ENCODE measurements at places on chromosomes 1 and 21.

DNA sequence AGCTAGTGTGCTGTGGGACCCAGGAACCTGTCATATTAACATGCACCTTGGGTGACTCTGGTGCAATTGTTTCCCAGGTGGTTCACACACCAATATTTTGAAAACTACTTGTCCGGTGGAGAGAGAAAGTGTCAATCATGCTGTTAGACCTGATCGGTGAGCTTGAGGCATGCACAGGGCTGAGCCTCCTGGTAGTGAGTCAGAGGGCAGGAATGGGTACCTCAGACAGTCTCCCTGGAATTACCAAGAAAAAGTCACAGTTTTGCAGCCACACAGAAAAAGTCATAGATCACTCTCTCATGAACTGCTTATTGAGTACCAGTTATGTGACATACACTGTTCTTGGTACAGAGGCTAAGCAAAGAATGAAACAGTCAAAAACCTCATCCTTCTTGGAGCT, 140.1 kb upstream of the NFIA start:
- DNase-seq: no peak

DNA sequence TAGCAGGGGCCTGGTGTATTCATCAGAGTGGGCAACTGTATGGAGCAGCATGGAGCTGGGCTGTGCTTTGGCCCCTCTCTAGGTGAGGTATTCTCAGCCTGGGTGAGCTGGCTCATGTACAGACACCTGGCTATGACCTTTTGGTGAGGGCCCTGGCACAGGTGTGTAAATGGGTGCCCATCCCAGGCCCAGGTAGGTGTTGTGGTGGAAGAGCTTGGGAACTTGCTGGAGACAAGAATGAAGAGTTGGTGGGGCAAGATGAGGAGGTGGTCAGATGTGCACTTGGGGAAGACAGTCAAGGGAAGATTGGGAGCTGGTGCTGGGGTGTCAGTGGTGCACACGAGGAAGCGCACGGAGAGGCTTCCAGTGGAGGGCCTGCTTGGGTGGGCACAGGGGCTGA, 95.5 kb downstream of the TRIM11 start:
- no peak for DNase-seq

DNA sequence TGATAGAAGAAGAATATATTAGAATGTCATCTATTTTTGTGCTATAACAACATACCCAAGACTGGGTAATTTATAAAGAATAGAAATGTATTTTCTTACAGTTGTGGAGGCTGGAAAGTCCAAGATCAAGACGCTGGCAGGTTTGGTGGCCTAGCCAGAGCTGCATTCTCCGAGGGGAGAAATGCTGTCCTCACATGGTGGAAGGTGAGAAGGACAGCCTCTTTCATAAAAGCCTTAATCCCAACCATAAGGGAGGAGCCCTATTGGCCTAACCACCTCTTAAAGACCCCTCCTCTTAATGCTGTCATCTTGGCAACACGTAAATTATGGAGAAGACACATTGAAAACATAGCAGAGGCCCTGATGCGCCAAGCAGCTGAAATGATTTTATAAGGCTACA, 60.1 kb upstream of the KAZN start:
- DNase-seq: no peak

- DNase-seq: no peak
These were observed 123.4 kb downstream of the HLX start for GRCh38 chr1:221002601-221003000.

DNA sequence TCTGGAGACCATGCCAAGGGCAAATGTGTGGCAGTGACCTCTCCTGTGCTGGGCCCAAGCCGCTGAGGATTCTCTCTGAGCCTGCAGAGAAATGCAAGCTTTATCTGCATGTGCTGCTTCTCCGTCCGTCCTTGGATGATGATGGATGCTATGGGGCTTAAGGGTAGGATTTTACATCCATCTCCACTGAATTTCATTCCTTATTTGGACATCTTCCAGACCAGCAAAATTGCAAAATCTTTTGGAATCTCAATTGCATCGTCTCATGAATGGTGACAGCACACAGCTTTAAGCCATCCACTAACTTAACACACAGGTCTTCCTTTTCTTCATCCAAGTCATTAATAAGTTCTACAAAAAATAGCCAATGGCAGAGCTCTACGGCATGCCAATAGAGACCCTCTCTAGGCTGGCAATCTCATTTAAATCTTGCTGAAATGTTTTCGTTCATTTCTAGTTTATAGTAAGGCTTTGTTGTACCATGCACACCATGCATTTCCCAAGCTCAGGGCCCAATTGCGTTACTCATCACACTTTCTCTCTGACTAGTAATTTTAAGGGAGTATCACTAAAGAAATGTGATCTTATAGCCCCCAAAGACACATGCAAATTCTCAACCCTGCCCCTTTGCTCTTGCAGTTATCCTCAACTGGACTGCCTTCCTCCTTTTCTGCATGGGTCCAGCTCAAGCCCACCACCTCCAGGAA, 11.1 kb downstream of the BATF3 start:
- DNase-seq: no peak

- no peak for DNase-seq
These were observed 4.3 kb downstream of the SLC45A3 start for GRCh38 chr1:205676002-205676401.

GRCh38 chr1:35569936-35570335, 3.2 kb upstream of the TFAP2E start:
- no peak for DNase-seq

GRCh38 chr1:16644193-16644481, 22.6 kb downstream of the RNU1-3 start:
- no peak for DNase-seq

DNA sequence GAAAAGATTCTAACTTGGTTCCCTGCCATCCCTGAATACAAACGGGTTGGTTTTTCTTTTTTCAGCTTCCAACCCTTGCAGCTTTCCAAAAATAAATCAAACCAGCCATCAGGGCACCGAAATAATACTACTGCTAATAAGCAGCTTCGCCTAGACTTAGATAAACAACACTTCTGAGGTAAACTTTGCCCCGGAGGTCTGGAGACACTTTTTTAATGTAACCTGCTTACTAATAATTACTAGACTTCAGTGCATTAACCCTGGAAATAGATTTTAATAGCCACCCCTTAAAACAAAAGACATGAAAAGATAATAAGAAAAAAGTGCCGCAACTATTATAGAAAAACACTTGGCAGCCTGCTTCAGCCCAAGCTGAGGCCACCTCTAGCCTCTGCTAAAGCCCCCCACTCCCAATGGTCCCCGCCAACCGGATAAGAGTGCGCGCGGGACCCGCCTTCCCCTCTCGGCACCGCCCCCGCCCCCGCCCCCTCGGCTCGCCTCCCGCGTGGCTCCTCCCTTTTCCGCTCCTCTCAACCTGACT, 405 bp upstream of the GADD45A start:
- DNase-seq: no peak

- no peak for DNase-seq
These were observed 243.9 kb downstream of the TOMM20 start for GRCh38 chr1:234884701-234885100.

DNA sequence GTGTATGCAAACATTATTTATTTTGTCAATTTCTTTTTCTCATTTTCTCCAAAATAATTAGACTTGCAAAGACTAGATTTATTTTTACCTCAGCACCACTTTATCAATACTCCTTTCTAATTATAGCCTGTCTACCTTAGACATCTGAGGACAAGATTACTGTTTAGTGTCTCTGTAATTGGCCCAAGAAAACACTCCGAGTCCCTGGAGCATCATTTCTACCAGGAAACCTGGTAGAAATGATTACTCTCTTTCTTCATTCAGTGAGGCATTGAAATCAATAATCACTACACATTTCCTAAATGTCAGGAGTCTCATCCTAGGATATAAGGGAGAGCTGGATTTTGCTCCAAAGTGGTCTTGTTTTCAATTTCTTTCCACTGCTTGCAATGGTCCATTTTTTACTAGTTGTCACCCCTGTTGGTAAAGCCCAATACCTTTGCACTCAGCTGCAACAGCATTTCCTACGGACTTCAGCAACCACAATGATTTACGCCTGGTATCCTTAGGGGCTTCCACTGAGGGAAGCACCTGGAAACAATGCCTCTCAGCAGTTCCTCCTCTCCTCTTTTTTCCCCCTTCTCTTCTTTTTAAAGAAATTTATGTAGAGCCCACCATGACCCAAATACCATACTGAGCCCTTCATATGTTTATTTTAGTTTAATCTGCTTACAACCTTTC, 64.6 kb downstream of the GRIK1 start:
- no peak for DNase-seq

DNA sequence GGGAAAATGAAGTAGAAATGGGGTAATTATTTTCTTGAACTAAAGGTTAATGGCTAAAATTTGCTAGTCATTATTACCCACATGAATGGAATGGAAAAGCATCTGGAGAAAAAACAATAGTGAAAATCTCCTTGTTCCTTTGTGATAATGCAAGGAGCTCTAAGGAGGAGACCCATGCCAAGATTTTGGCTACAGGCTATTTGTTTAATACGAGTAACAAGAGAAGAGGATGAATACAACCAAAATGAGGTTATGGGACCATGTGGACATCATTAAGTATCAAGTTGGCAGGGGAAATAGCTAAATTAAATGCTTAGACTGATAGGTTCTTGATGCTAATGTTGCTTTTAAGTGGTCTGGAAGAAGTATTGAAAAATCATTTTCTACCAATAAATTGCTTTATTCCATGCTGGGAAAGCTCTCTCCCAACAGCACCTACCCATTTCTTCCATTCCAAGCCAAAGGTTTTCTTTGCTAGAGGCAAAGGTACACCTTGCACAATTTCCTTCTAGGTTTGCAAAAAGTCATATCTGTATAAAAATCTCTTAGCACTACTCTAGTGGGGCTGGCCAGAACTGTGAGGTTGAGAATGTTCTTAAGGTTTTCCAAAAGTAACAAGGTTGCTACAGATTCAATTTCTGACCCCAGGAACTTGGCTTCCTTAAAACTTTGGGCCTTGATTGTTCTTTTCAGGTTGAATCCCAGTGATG, 100.2 kb downstream of the SMYD2 start:
- no peak for DNase-seq

DNA sequence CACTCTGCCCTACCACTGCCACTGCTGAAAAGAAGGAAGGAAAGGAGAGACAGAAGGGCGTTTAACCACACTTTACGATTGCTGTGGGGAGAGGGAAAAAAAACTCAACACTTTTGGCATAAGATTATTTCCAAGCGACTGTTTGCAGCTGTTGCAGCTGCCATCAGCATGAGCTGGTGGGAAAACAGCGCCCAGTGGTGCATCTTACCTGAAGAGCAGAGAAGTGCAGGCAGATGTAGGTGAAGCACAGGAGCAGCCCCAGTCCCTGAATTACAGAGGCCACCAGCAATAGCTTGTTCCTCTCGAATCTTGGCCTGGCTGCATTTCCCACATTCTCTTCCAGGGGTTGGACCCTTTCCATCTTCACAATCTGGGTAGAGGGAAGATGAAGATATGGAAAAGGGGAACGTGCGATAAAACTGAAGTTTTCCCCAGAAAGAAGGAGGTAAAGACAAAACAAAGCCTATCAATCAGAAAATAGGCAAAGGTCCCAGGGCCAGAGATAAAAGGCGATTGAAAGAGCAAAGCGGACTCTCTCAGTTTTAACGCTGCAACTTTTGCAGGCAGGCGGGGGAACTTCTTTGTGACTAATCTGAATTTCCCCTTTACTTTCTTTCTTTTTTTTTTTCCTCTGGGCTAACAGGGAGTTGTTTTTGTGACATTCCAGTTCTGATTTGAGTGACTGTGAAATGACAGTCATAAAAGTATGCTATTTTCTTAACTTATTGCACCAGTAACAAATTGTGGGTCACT, at the start of gene TNFSF4:
Gene TNFSF4, minus strand, starts transcription at position 516 of the 753 bp plus-strand sequence. Its CDS starts 155 bp downstream, at position 361.
- DNase-seq: no peak

GRCh38 chr1:18922319-18922726, 20.0 kb upstream of the ALDH4A1 start:
- no peak for DNase-seq

DNA sequence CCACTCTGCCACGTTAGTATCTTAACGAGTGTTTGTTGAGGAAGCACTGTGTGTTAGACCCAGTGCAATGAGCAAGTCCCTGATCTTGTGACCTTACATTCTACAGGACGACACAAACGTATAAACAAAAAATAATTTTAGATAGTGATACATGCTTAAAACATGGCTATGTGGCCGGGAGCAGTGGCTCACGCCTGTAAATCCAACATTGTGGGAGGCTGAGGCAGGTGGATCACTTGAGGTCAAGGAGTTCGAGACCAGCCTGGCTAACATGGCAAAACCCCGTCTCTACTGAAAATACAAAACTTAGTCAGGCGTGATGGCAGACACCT, 19.6 kb downstream of the MTX1 start:
- no peak for DNase-seq

DNA sequence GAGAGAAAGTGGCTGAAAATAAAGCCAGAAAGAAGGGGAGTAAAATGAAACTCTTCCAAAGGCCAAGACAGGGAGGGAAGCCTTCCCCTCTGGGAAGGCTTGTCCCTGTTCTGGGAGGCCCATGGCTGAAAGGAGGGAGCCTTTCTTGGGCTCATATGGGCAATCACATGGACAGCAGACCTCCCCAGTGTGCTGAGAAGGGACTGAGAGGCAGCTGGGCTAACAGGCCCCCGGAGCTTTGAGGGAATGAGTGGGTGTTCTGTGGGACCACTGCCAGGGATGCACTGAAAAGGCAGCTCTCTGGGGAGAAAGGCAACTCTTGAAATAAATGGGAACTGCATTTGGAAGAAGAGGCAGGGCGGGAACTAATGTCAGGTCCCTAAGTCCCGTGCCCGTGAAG, 39.1 kb downstream of the KANK4 start:
- no peak for DNase-seq

DNA sequence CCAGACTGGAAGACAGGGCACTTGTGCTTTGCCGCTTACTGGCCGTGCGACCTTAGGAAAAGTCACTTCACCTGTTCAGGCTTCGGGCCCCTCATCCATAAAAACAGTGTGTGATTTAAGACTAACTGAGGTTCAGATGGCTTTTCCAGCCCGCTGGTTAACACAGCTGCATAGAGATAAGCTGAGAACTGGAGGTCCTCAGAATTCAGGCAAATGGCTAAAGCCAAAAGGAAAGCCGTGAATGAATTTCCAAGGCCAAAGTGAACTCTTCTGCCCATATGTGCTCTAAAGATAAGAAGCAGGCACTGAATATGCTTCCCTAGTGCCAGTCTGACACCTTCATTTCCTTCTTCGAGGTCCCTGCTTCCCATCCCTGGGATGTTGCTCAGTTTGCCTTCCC, 23.5 kb upstream of the SARS1 start:
- DNase-seq: no peak

DNA sequence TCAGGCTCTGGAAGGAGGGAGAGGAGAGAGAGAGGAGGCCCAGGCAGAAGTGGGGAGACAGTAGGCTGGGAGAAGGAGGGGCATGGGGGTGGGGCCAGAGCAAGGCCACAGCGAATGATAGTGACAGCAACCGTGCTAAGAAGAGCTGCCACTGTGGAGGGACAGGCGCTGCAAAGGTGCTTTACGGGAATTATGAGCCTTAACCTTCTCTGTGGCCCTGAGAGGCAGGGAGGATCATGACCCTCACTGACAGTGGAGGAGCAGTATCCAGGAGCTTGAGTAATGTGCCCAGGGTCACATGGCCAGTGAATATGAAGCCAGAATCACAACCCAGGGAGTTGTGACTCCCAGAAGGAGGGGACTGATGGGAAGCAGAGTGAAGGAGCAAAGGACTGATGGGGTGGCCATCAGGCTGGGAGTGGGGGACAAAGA, 53.4 kb upstream of the RPL11 start:
- no peak for DNase-seq
